ENCODE measurements at places on chromosomes 5 and 9.
A peak's percentile ranks its signal among the peaks of the same experiment; 100 is the strongest.

DNA sequence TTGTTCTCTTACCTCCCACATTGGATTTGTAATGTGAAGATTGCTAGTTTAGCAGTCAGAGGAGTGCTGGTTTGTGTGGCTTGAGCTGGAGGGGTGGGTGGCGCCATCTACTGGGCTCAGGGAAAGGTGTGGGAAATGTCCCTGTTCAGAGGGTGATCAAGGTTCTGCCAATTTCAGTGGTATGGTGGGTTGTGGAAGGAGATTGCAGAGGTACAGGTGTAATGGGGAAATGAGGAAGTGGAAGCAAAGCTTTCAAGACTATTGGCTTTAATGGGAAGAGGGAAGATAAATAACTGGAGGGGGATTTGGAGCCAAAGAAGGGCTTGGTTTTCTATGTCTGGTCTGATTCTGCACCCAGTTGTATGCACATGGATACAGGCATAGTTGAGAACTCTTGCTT, 76.4 kb downstream of the OSMR start:
- peak; percentile 4 for DNase-seq

DNA sequence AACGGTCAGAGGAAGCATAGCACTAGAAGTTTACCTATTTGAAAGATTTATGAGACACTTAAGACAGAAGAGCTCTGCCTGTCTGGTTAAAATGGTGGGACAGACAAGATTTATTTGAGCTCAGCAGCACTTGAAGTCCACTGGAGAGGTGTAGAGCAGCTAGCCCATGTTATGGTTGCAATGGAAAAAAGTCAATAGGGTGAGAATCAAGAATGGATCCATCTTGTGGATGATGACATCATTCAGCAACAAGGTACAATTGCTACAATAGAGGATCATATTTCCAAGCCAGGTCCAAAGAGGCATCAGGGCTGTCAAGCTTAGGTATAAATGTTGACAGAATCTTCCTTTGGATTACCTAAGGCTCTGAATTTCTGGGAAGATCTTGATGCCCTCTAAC, 21.1 kb upstream of the ZNF131 start:
- DNase-seq: no peak

GRCh38 chr5:107990881-107991810, 320.4 kb upstream of the EFNA5 start:
- DNase-seq: no peak

GRCh38 chr5:150085191-150085912, 1.0 kb downstream of the CSF1R start:
- DNase-seq: no peak

DNA sequence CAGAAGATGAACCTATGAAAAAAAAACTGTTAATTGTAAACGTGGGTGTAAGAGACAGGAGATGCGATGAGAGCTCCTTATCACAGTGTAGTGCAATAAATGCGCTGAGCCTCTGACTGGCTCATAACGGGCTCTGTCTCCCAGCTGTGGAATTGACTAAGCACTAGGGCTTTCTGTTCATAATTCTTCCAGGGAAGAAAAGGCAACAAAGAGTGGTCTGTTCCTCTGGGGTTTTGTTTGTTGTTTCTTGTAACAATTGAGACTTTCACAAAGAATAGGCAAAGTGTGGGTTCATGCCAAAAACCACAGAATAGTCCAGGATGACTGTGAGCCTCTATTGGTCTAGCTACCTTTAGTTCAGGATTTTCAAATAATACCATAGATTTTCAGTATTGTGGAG, 39.4 kb downstream of the UBE2QL1 start:
- no peak for DNase-seq

DNA sequence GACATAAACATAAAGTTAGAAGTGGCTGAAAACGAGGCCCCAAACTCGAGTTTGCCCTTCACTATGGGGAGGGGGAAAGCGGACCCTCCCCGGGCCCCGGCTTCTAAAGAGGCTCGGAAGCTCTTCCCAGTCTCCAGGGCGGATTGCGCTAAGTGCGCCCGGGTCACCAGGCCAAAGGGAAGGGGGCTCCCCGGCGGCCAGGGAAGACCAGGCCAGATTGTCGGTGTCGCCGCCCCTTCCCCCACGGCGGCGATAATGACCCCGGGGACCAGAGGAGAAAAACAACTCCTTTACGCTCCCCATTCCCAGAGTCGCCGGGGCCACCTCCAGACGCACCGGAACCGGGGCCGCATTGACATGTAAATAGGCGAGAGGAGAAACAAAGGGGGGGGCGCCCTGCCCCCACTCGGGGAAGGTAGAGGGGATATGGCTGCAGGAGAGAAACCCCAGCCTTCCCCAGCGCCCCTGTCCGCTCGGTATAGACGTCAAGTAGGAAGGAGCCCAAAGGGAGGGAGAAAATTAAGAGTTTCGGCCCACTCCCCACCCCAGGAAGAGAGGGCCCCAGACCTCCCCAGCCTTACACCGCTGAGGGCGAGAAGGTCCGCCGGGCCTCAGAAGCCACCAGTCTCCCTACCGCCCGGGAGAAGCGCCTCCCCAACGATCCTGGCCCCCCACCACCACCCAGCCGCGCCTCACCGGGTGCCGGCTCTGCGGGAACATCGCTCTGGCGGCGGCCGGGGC, 1.7 kb downstream of the TLE1 start:
- DNase-seq: no peak

DNA sequence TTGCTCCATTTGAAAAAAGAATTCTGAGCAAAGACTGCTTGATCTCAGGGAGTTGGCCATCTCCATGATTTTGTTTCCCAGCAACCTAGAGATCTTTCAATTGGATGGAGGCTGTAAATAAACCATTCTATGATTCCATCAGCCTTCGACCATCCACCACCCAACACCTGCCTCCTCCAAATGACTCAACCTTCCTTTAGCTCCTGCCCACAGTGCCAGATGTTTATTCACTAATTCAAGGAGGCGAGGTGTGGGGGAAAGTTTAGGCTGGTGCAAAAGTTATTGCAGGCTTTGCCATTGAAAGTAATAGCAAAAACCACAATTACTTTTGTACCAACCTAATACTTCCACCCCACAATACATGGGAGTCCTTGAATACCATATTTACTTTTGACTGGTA, 327.5 kb downstream of the CAAP1 start:
- no peak for DNase-seq

GRCh38 chr5:53364061-53364460, 116.4 kb upstream of the FST start:
- no peak for DNase-seq

- DNase-seq: no peak
Measured at GRCh38 chr9:93467462-93467861, 14.1 kb upstream of the FAM120AOS start.

DNA sequence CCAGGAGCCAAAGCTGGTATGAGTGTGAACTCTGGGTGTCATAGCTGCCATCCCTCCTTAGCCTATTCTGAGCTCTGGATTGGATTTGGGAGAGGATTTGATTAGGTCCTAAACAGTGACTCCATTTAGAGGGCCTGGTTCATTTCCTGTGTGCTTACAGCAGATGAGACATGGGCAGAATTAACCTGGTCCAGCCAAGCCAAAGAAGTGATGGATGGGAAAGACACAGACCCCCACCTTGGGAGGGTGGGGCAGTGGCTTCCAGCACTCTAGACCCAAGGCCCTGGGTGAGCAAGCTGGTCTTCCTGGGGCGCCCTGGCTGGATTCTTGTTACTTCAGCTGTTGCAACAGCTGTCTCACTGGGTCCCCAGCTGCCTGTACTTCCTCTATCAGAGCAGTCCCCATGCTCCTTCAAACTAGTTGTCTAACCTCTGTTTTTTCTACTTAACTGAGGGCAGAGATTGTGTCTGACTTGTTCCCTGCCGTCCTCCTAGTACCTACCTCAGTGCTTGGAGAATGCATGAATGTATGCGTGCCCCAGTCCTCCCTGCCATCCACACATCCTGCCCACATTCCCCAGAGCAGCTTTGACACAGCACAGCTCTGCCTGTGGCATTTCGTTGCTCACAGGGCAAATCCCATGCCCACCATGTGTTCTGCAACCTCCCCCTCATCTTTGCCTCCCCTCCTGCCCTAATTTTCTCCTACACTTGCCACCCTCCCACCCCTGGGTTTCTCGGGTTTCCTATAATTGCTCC, 115.9 kb downstream of the RGS3 start:
- no peak for DNase-seq

GRCh38 chr5:143562935-143563334, 159.4 kb upstream of the NR3C1 start:
- DNase-seq: no peak

DNA sequence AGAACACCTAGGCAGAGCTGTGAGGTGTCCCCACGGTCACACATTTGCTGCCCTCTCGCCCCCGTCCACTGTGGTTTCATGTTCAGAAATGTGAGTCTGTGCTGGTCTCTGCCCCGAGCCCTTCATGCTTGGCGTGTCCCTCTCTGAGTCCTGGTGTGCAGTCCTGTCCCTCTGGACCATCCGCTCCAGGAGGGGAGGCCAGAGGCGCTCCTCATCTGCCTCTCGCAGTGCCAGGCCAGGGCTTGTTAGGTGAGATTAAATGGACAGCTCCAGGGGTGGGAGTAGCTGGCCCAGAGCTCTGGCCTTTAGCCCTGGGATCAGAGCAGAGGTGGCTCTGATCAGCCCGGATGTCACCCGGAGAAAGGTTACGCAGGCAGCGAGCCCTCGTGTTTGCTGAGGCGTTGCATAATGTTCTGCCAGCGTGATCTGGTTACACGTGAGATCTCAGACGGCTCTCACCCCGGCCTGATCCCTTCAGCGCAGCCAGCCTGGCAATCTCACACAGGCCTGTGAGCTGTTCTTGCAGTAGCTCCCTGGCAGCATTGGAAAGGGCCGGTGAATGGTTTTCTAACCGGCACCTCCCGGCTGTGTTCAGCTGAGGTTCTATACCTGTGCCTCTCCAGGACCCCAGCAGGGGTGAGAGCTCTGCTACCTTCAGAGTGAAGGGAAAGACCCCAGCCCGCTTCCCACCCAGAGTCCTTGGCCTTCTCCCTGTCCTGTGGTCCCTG, 24.5 kb downstream of the PTGES2 start:
- DNase-seq: no peak

- no peak for DNase-seq
Measured at GRCh38 chr9:40884072-40884901, 244.2 kb downstream of the FOXD4L6 start.

DNA sequence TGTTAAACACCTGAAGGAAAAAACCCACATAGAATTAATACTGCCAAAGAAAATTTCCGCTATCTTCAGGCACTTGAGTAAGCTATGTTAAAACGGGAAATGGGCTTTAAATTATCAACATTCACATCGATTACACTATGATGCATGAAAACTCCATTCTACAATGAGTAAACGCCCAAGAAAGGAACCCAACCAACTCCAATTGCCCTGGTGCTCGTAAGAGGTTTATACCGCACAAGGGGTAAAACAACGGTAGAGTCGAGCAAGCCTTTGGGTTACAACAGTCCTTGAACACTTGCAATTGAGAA, 1.0 kb downstream of the AGTPBP1 start:
- no peak for DNase-seq

GRCh38 chr5:75637949-75638348, 26.7 kb downstream of the ANKDD1B start:
- DNase-seq: no peak

GRCh38 chr9:5510360-5510931, at the start of gene PDCD1LG2:
TSS of gene PDCD1LG2 (plus strand) at chr9:5510531. CDS start at chr9:5522547, 12,016 bp downstream.
- no peak for DNase-seq

DNA sequence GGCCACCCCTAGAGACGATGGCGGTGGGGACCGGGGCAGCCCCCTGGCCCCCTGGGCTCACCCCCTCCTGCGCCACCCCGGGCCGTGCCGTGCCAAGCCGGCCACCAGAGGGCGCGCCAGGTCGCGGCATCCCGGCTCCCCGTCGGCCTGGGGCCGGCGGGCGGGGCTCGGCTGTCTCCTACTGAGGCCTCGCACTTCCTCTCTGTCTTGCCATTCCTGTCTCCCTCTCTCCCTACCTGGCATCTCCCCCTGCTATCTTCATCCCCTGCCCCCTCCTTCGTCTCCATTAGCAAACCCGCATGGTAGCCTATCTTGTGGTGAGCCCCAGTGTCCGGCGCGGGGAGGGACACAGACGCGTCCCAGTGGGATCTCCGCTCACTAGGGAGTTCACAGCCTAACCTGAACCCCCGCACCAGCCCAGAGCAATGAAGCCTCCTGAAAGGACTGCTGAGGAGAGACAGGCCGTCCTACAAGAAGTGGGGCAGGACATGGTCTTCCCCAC, 29.8 kb upstream of the FABP6 start:
- DNase-seq: peak; percentile 54

- DNase-seq: no peak
Measured at GRCh38 chr9:70080481-70081119, 37.0 kb downstream of the MAMDC2 start.

DNA sequence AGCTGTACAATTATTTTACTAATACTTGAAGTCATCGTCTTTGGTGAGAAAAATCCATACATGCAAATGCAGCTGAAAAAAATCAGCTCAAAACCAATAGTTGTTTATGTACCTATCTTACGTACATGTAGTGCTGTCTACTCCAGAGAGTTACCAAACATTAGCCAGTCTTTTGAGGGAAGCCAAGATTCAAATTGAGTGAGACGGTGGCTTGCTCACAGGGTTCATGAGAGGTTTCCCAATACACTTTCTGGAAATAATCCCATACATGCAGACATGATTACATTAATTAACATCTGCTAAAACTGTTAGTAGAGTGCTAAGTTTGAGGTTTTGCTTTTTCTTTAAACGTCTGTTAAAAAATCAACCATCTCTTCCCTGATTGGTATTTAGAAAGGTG, 2.3 kb downstream of the C9orf72 start:
- no peak for DNase-seq

DNA sequence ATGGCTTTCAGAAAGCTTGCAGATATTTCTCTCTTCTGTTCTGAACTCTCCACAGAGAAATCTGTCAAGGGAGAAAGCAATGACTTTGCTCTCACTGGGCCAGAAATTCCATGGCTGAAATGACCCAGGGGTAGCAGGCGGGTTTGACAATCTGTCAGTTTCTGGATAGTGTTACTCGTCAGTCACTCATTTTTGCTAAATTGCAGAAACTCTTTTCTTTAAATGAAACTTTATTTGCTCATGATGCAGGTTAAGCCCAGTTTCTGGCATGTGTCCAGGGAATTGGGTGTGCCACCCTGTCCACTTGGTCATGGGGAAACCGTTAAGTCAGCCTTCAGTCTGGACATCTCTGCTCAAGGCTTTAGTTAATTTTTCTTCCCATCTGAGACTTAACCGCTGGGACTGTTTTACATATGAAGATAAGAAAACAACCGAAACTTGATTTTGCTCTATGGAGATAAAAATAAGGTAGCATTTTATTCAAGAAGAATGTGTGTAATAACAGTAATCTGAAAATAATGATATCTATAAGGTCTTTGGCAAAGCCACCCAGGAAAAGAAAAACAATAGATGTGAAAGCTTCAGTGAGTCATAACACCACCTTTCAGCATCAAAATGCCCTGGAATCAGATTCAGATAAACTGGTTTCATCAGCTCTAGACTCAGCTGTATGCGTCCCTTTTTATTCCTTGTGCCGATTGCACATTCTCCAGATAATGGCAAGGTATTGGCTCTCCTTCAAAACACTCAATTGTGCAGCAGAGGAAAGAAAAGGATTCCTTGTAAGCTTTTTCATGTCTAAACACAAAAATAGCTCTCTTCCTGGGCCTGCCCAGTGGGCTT, 308.3 kb downstream of the ZSWIM6 start:
- no peak for DNase-seq

- peak; percentile 47 for DNase-seq
Measured at GRCh38 chr9:14693251-14693861, at the start of gene ZDHHC21. TSS of gene ZDHHC21 (minus strand) at chr9:14693432. CDS start at chr9:14674340, 19,092 bp downstream.

- no peak for DNase-seq
Measured at GRCh38 chr5:66675406-66675805, 79.2 kb downstream of the MAST4 start.

GRCh38 chr9:74293479-74293878, 203.7 kb upstream of the RORB start:
- no peak for DNase-seq

All from stimulated activated CD4-positive, alpha-beta T cell treated with anti-CD3 and anti-CD28 coated beads, TNF-alpha, amount 100 ng/mL, for 4 hours (primary cell).